Mesendoderm (in vitro differentiated cells): ENCODE measurements at places on chromosomes 16 and 17.

DNA sequence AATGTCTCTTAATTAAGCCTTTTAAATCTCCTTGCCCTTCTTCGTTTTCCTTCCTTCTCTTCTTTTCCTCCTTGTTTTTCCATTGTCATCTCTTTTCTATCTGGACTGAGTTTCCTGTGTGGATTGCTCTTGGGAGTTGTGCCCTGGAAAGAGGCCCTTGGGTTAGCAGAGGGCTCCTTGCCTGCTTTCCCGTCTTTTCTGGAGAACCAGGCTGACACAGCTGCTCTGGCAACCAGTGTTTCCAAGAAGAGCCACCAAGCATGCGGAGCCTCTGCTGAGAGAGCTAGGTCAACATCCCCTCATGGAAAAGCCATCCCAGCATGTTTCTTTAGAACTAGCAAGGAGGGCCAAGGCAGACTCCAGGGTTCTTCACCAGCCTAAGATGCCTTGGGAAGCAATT, 75.4 kb downstream of the HLF start:
- no peak for DNase-seq

DNA sequence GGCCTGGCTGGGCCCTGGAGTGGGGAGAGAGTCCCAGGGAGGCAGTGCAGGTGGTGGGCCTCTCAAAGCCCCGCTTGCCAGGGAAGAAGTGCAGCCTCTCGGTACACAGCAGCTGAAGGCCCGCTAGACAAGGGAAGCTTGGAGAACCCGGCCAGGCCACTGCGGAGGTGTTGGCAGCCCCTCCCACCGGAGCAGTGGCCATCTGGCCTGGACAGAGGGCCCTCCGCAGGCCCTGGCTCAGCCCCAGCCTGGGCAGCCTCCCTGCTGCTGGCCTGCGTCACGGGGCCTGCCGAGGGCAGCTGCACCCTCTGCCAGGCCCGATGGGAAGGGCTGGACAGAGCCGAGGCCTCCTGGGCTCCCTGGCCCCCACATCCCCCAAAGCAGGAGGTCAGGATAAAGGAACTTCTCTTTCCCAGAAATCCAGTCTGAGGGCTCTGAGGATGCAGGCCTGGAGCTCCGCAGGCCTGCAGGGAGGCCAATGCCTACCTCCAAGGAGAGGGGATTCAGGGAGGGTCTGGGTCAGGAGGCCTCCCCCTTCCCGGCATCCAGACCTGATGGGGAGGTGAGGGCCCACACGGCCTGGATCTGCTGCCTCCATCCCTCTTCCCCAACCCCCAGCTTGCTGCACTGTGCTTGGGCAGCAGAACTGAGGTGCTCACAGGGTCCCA, 4.3 kb downstream of the SPPL2C start:
- DNase-seq = no peak

DNA sequence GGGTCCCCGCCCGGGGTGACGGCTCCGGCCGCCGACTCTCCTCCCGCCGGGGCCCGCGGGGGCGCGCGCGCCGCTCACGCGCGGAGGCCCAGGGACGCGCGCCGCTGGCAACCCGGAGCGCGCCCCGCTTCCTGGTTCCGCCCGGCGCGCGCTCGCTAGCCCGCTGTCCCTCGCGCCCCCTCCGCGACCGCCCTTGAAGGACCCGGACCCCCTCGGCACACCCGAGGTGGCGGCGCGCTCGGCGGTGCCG, at the start of gene STAT5B:
Gene STAT5B (minus strand): TSS at position 33 of the 250 bp plus-strand sequence. CDS start 44,264 bp downstream, outside the sequence.
- peak; percentile 73 for DNase-seq

DNA sequence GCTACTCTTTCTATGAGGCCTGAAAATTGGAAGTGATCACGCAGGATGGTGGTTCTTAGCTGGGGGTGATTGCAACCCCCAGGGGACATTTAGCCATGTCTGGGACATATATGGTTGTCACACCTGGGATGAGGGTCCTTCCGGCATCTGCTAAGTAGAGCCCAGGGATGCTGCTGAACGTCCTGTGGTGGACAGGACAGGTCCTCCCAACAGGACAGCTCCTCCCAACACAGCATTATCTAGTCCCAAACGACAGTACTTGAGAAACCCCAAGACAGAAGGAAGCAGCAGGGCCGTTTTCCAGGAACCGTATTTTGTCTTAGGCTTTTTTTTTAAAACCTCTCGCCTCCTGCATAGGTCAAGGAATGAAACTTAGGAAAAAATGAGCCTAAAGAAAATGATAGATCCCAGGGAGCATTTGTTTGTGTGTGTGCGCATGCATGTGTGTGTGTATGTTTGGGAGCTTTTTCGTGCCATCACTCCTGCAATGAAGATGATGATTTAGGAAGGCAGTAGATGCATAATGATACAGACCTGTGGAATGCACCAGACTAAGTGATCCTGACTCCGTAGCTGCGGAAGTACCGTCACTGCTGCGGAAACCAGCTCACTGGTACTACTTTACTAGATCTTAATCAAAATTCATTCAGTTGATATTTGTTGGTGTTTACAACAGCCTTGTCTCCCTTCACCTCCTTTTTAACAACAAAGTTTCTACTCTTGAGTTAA, 118.2 kb downstream of the SNX29 start:
- DNase-seq = no peak

DNA sequence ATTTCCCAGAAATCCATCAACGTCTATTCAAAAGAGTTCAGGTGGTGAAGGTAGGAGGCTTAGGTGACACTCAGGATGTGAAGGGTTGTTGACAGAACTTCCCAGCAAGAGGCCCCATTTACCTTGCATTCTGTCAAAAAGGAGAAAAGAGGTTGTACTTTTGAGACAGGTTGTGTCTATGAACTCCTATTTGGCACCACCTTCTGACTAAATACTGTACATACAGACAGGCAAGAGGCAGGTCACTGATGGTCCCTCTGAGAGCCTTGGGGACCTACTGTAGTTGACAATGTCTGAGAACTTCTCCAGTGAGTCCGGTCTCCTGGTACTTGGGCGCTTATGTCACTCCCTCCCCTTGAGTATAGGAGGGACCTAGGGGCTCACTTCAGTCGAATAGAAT, 479.3 kb upstream of the ZFHX3 start:
- no peak for DNase-seq

- no peak for DNase-seq
Measured at GRCh38 chr17:14199601-14200000, 37.1 kb downstream of the CDRT15 start.
